ENCODE measurements at places on chromosomes 11 and 22. TPM values are rescaled to one million over a fixed set of nuclear protein-coding genes. Genes with fewer than 3 reads are reported as not detected.

The ARHGAP8 gene
- 13.0 TPM for total RNA-seq

The BRSK2 gene
- 0.23 TPM for total RNA-seq

GRCh38 chr11:86535773-86536172, 136.6 kb downstream of the ME3 start:
- H3K27ac ChIP-seq: no peak overlapping the region
- no peaks in the 10 kb centered on the region for H3K27me3 ChIP-seq
- DNase-seq: no peak
- H3K4me1 ChIP-seq: no peaks in the 10 kb centered on the region

GRCh38 chr11:131776211-131776610, 405.8 kb downstream of the NTM start:
- no peak for DNase-seq
- H3K27ac ChIP-seq: no peak overlapping the region
- no peaks in the 10 kb centered on the region for H3K4me1 ChIP-seq
- no peaks in the 10 kb centered on the region for H3K36me3 ChIP-seq
- no peak overlapping the region for H3K4me3 ChIP-seq

DNA sequence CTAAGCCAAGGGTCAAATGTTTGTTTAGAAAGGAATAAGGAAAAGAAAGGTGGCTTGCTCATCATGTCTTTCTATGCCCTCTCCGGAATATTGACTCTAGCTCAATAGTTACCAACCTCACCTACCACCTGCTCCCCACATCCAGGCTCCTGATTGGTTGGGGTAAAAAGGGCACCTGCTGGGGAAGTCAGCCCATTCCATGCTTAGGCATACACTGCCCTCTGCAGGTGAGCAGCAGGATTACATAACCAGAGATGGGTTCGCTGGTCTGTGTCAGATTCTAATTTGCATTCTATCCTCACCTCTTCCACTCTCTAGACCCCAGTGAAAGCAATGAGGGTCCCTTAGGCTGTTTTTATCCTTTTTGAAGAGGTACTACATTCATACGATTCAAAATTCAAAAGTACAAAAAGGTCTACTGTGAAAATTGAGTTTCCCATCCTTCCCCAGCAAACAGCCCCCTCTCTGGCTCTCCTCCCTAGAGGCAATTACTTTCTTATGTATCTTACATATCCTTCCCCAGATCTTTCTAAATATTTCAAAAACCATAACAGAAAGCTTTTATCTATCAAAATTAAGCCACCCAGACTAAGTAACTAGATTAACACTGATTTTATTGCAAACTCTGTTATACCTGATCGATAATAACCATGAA, 98.0 kb upstream of the ASPHD2 start:
- no peaks in the 10 kb centered on the region for H3K27me3 ChIP-seq
- no peak for DNase-seq
- no peak overlapping the region for H3K4me3 ChIP-seq
- no peaks in the 10 kb centered on the region for H3K4me1 ChIP-seq

- peak within 1 kb of the TSS; percentile 54 for H3K4me3 ChIP-seq
- peak within 1 kb of the TSS; percentile 100 for H3K27ac ChIP-seq
- no peaks in the 10 kb centered on the region for H3K36me3 ChIP-seq
- peaks cover 93% of the 10 kb centered on the region for H3K4me1 ChIP-seq
- H3K27me3 ChIP-seq: no peaks in the 10 kb centered on the region
- no peak for DNase-seq
Observed at GRCh38 chr22:50529897-50530579, at the start of gene TYMP. TYMP (minus strand) TSS chr22:50530012; CDS start chr22:50529709, 303 bp downstream.

GRCh38 chr11:121439337-121439736, 12.8 kb upstream of the SORL1 start:
- H3K27ac ChIP-seq: no peak overlapping the region
- H3K4me1 ChIP-seq: peaks cover 27% of the 10 kb centered on the region
- DNase-seq: no peak

DNA sequence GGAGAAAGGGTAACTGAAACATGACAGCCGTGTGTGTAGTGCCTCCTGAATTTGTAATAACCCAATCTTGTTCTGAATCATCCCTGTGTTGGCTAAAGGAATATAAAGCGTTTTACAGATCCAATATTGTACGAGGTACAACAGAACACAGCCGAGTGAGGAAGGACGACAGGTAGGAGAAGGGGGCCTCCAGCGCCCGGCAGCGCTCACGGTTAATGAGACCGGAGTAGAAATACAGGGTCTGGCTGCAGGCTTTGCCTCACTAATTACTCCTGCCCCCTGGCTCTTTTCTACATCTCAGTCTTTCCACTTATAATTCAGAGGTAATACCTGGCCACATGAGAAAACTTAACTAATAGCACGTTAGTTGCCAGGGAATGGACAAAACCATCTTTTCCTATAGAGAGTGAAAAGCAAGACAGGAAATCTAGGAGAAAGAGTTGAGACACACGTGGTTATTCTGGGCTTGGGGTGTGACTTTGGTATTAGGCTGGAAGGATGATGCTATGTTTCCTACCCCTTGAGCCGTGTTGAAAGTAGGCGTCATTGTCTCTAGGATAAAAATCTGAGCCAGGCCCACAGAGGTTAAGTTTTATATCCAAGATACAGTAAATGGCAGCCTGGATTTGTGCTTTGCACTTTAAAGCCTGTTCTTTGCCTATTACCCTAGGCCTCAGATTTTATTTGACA, 54.1 kb downstream of the GRIK4 start:
- no peak for DNase-seq
- no peaks in the 10 kb centered on the region for H3K36me3 ChIP-seq
- no peak overlapping the region for H3K4me3 ChIP-seq

GRCh38 chr11:58867556-58867955, 23.1 kb upstream of the GLYATL2 start:
- DNase-seq: no peak
- no peaks in the 10 kb centered on the region for H3K27me3 ChIP-seq
- H3K4me1 ChIP-seq: no peaks in the 10 kb centered on the region
- H3K4me3 ChIP-seq: no peak overlapping the region
- H3K36me3 ChIP-seq: no peaks in the 10 kb centered on the region
- H3K27ac ChIP-seq: no peak overlapping the region

DNA sequence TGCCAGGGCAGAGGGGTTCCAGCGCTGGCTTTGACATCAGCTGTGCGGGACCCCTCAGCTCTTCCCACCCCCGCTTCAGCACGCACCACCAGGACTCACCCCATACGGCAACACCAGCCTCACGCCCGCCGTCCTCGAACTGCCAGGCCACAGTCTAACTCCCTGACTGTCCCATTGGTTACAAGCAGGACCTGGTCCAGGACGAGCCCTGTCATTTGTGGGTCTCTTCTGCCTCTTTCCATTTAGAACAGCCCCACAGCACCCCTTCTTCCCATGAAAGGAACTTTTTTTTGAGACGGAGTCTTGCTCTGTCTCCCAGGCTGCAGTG, 81.7 kb downstream of the PHF21B start:
- H3K27ac ChIP-seq: no peak overlapping the region
- no peaks in the 10 kb centered on the region for H3K27me3 ChIP-seq
- no peak for DNase-seq
- H3K4me3 ChIP-seq: no peak overlapping the region
- H3K4me1 ChIP-seq: no peaks in the 10 kb centered on the region
- H3K36me3 ChIP-seq: no peaks in the 10 kb centered on the region

GRCh38 chr11:91698845-91699244, 525.8 kb upstream of the FAT3 start:
- no peaks in the 10 kb centered on the region for H3K27me3 ChIP-seq
- no peaks in the 10 kb centered on the region for H3K36me3 ChIP-seq
- H3K27ac ChIP-seq: no peak overlapping the region
- H3K4me3 ChIP-seq: no peak overlapping the region

GRCh38 chr22:30280505-30280904, 8.8 kb downstream of the CASTOR1 start:
- H3K27me3 ChIP-seq: no peaks in the 10 kb centered on the region
- peaks cover 38% of the 10 kb centered on the region for H3K4me1 ChIP-seq
- H3K27ac ChIP-seq: no peak overlapping the region
- H3K36me3 ChIP-seq: peaks cover 5% of the 10 kb centered on the region

All from esophagus squamous epithelium (tissue), 5 donors.